Stimulated activated CD8-positive, alpha-beta memory T cell treated with anti-CD3 and anti-CD28 coated beads, Interleukin-2, amount 100 ng/mL, for 1 hour (primary cell): ENCODE measurements at places on chromosomes 5 and 9.

DNA sequence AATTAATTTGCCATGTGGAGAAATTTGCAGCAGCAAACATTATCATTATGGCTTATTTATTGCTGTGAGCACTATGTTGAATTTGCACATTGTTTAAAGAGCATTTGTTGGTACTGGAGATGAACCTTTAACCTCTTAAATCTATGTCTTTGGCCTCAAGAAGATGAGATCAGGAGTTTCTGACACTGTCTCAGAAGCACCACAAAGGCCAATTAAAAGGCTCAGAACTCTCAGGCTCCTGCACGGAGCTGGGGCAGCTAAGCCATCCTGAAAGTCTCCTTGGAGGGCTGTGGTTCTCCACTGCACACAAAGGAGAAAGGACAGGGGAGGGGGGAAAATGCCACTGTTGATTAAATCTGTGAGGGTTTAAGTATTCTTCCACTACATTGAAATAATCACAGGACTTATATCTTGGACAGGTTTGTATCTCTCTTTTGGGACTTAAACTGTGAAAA, 33.1 kb downstream of the ZNF366 start:
- no peak for DNase-seq

DNA sequence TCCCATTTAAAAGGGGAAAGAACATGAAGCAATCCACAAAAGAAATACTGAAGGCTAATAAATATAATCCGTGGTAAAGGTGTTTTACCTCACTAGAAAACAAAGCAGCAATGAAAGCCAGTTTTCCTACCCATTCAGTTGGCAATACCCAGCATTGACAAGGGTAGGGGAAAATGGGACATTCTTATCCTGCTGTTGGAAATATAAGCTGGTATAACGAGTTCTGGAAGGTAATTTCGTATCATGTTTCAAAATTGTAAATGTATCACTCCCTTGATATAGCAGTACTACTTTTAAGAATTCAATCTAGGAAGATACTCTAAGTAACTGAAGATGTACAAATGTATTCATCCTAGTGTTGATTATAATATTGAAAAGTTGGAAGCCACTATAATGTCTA, 22.9 kb upstream of the RALGPS1 start:
- no peak for DNase-seq

GRCh38 chr5:105816961-105817360, 1853.8 kb downstream of the EFNA5 start:
- no peak for DNase-seq

GRCh38 chr5:29504411-29504810, 1689.1 kb upstream of the CDH6 start:
- DNase-seq: no peak

- DNase-seq: no peak
Observed at GRCh38 chr9:87732756-87733155, 6.8 kb downstream of the CTSL start.

DNA sequence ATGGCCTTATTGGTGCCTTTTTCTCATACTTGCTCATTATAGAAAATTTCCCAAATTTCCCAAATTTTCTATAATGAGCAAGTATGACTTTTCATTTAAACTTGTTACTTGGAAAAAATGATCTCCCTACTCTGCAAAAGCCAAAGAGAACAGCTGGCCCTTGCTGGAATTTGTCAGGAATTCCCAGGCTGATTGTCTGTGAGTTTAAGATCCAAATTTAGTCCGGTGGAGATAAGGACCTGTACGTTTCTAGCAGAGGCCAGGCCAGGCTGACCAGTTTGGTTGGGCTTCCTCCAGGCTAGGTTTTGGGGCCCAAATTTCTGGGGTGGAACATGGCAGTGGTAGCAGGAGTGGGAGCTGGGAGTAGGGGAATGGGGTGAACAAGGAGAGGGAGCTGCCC, 51.9 kb downstream of the NEURL1B start:
- DNase-seq: no peak

DNA sequence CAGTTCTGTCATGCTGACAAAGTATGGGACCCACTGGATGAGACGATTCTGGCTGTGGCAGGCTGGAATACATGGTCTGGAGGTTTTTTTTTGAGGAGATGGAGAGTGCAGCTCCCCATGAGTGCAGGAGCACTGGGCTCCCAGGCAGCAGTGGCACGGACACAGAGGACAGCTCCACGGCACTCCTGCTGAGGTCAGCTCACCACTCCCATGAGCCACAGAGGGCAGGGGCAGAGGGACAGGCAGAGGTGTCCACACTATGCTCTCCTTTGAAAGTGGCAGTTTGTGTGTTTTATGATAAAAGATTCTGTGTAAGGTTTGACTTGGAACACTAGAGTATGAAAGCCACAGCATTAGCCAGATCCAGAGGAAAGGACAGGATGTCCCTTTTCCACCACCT, 114.4 kb downstream of the UBE2R2 start:
- no peak for DNase-seq

GRCh38 chr9:86503314-86503713, 149.1 kb upstream of the TUT7 start:
- no peak for DNase-seq

DNA sequence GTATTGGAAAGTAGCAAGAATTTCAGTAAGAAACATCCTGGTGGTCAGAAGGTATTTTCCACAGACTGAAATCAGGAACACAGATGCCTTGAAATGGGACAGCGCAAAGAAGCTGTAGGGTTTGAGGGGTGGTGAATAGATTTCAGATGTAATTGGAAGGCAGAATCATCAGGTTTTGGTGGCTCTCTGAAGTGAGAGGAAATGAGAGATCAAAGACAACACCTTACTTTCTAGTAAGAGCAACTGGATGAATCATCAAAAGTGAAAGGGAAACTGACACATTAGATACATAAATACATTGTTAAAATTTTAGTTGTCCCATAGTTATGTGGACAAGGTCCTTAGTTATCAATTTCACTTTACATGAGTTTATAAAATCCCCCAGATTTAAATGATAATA, 188.2 kb upstream of the SLC27A6 start:
- DNase-seq: no peak

DNA sequence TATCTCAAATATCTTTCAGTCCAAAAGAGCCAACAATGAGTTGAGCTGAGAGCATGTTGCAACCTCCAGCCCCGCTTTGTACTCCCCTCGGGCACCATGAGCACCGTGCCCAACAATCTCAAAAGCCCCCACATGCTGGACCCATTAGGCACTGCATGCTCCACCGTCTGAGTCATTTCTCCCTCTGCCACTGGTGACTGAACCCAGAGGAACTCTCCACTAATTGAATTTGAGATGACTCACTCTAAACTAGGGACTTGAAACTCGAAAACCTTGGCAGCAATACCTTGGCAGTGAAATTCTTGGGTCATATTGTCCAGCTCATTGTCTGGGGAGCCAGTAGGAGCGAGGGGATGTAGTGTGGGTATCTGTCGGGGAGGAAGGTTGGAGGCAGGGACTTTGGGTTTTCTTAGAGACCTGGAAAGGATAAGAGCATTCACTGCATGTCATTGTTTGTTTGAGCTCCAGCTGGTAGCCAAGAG, 49.9 kb upstream of the SLIT3 start:
- DNase-seq: no peak

DNA sequence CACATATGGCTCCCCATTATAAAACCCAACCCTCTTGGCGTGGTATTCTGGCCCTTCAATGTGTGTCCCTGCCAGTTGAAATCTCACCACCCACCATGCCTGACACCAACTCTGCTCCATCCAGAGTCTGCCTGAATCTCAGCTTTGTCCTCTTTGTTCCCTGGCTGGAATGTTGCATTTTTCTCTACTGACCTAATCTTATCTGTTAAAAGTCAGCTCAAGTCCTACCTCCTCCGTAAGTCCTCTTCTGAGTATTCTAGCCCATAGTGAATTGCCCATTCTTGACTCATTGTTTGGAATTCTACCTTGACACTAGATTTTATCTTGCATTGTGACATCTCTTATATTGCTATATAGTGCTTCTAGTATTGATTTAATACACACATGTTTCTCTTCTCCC, 207.1 kb upstream of the VLDLR start:
- no peak for DNase-seq

GRCh38 chr9:109477258-109478050, 20.7 kb downstream of the PTPN3 start:
- no peak for DNase-seq

DNA sequence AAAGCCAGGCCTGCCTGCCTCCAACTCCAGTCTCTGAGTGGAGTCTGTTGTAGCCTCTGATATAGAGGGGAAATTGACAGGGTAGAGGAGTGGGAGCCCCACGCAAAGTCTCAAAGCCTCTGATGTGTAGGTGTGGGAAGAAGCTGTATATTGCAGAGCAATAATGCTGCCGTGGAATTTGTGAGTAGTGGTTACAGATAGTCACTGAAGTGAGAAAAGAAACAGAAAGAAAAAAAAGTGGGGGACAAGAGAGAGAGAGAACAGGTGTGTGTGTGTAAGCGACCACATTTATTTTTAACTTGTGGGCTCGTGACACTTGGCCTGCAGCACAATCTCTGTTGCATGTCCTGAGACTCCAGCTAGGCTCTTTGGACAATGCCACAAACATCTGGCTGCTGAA, 227.8 kb downstream of the NSG2 start:
- no peak for DNase-seq

DNA sequence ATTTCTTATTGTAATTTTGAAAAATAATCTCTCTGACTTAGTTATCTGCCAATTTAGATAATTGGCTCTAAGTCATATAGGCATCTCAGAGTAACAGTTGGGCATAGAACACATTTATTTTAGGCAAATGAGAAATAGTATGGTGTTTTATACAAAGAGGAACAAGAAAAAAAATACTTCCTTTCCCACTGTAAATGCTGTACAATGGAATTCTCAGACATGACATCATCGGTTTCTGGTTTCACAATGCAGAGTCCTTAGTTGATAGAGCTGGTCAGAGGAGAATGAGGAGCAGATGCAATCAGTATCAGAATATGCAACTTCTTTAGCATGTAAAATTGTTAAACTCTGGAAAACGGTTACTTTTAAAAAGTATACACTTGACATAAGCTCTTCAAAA, 49.4 kb downstream of the PLK2 start:
- DNase-seq: no peak

GRCh38 chr5:68382640-68383039, 167.1 kb downstream of the PIK3R1 start:
- DNase-seq: no peak

- no peak for DNase-seq
Observed at GRCh38 chr9:116913536-116913935, 226.4 kb downstream of the TRIM32 start.

GRCh38 chr5:36613241-36613640, 6.8 kb downstream of the SLC1A3 start:
- DNase-seq: no peak

DNA sequence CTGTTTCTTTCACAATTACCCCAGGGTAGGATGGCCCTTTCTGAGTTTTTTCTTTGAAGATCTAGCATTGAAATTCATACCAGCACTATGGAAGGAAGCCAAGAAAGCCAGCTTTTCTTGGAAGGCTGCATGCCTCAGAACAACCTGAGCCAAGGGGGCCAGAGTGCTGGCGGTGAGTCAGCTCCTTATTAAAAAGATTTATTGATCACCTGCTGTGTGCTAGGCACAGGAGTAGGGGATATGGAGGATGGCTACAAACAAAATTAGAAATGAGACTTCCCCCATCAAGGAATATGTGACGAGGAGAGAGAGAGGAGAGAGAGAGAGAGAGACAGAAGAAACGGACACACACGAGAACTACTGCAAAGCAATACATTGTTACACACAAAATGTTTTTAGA, 184.6 kb upstream of the PUM3 start:
- DNase-seq: no peak

GRCh38 chr5:139263946-139264345, 29.6 kb upstream of the MATR3 start:
- no peak for DNase-seq

GRCh38 chr9:112097712-112098688, 77.1 kb downstream of the SUSD1 start:
- DNase-seq: peak; percentile 38

GRCh38 chr9:92963831-92964606, 16.7 kb downstream of the FGD3 start:
- peak; percentile 36 for DNase-seq

- no peak for DNase-seq
Observed at GRCh38 chr9:37028420-37029031, 5.5 kb downstream of the PAX5 start.

DNA sequence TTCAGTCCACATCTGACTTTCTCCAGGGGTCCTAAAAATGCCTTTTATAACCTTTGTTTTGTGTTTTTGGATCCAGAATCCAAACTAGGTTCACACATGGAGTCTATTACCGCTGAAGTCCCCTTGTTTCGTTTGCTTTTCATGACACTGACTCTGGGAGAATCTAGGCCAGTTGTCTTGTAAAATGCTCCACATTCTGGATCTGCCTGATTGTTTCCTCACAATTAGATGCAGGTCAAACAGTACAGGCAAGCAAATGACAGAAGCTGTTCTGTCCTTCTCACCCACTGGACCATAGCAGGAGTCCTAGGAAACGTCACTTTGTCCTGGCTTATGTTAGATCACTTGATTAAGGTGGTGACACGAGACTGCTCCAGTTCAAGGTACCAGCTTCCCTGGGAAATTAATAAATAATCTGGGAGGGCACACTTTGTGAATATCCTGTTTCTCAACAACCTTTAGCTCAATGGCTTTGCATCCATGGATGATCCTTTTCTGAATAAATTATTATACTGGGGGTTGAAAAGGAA, 34.1 kb downstream of the FABP6 start:
- DNase-seq: no peak

DNA sequence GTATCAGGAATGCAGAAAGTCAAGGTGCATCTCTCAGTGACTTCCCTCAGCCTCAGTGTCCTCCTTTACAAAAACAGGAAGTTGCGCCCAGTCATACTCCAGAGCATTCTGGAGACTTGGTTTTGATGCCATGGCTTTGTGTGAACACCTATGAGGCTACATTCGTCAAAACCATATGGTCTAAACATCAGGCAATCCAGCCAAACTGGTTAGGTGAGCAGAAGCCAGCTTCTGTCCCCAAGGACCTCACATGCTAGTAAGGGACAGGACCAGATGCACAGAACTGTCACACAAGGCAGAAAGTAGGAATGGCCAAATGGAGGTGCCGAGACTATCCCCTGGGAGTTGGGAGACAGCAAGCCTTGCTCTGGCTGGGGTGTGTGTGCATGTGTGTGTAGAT, 217.2 kb downstream of the MELK start:
- DNase-seq: no peak

DNA sequence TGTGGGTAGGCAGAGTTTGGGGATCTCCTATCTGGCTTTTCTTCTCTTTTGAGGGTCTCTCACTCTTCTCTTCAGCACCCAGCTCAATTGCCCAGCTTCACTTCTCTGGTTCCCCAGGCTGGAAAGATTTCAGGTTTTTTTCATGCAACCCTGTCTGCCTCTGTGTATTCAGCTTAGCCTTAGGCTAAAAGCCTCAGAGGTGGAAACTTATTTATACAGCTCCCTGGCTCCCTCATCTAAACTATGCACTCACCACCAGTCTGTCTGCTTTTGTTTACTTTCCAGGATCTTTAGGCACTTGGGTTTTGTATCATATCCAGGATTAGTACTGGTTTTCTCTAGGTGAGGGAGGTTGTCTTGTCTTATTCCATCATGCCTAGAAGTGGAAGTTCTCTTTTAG, 540.2 kb upstream of the TRPC7 start:
- DNase-seq: no peak

- DNase-seq: no peak
Observed at GRCh38 chr9:81119591-81119990, 569.8 kb downstream of the TLE1 start.
